Dermis blood vessel endothelial cell (primary cell): ENCODE measurements at places on chromosomes 7 and 10.

- no peak for DNase-seq
Measured at GRCh38 chr7:83819911-83820310, 171.0 kb upstream of the SEMA3E start.

DNA sequence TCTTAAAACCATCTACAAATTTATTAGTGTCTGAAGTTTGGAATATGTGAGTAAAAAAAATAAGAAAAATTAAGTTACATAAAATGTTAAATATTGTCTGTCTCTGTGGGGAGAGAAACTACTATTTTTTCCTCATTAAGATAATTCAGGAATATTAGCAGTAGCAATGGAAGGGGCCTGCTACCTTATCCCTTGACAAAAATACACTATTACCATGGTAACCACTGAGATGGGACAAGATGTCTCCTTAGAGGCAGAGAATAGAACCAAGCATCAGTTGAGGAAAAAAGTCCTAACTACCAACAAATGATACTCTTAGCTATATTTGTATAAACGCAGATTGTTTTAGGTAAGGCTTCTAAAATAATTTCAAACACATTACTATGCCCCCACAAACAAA lies 150.7 kb upstream of the LSM8 start:
- DNase-seq, result no peak

DNA sequence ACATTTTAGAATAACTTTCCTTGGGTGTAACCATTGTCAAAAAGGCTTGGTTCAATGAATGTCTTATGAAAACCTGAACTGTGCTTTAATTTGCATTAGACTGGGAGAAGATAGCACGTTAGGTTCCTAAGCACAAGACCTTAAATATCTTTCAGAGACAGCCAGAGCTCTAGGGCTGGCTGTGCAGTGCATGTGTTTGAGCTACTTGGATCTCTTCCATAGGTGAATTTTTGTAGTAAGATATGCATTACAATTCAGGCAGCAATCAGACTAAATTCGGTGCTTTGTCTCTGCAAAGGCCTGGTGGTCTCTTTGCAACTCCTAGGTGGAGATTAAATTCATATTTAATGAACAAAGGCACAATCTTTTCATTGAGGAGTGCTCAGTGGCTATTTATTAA lies 192.0 kb downstream of the ZNF438 start:
- DNase-seq, result no peak

DNA sequence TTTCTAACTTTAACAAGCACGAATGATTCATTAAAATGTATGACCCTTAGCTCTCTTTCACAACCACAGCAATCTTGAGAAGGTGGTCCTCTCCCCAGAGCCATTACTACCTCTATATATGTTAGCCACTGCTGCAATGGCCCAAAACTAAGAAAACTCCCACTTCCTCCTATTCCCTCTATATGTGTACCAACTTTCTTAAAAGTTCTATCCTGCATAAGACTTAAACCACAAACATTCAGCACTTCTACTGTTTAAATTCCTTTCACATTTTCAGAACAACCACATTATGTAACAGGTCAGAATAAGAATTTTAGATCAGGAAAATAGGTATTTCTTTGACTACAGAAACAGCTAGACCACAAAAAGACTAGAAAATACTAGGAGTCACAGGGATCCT lies 36.2 kb downstream of the WASL start:
- no peak for DNase-seq

DNA sequence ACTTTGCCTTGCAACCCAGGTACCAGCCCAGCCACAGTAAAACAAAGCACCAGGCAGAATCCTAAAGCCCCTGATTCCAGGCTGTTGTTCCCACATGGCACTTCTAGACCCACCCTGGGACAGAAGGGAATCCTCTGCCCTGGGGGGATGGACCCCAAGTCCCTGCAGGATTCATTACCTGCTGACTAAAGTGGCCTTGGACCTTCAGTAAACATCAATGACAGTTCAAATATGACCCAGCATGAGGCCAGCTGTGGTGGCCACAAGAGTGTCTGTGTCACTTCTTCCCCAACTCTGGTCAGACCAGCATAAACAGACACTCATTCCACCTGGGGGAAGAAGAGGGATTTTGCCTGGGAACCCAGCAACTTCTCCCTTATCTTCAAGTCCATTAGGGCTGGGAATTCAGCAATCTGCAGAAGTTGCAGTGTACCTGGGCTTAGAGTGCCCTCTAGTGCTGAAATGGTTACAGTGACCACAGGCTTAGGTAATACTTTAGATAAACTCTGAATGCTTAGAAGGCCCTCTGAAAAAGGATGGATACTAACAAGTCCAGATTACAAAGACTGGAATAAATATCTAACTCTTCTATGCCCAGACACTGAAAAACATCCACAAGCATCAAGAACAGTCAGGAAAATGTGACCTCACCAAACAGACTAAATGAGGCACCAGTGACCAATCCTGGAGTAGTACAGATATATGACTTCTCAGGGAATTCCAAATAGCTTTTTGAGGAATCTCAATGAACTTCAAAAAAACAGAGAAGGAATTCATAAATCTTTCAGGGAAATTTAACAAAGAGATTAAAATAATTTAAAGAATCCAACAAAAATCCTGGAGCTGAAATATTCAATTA lies 108.5 kb upstream of the TMEM168 start:
- DNase-seq, result peak; percentile 85

DNA sequence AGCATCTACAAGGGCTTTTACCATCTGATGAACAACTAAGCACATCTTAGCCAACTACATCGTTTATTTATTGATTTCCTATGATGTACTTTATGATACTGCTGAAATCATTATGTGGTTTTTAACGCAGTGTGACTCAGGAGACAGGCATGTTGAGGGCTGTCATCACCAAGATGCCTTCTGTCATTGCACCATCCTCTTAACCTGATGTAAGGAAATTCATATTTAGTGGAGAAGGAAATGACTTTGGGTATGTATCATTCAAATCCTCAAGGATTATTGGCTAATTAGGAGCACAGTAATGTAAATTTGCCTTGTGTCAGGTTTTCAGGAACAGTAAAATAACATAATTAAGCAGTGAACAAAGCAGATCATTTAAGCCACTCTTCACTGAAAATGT lies 138.5 kb upstream of the MGMT start:
- peak; percentile 60 for DNase-seq

DNA sequence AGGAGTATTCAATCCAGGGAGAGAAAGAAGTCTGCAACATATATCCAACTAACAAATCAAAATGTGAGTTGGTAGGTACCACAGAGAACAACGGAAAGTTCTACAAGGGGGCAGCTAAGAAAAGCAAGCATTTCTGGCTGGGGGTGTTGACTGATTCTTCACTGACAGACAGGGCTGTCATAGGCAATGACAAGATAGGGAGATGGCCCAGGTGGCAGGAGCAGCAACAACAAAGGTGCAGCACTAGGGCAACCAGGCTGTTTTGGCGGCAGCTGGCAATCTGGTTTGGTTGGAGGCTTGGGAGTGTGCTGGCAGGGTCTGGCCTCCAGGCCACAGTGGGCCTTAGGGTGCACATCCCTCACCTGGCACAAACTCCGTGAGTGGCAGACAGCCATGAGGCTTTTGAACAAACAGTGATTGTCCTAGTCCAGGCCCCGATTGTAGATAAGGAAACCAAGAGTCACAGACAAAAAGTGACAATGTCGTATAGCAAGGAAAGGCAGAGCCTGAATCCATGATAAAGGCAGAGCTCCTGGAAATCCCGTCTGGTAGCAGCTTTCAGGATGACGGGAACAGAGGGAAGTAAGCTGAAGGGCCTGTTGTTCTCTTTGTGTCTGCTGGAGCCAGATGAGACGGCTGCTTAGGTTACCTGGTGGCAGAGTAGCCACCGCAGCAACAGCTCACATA lies 28.4 kb downstream of the DPCD start:
- no peak for DNase-seq
